Large intestine (tissue), 12 donors: ENCODE measurements at places on chromosomes 13 and 19. TPM values are rescaled to one million over a fixed set of nuclear protein-coding genes. Genes with fewer than 3 reads are reported as not detected.

GRCh38 chr13:113888701-113889330 lies 24.9 kb upstream of the GAS6 start:
- no peak overlapping the region for H3K27ac ChIP-seq
- no peak overlapping the region for H3K4me3 ChIP-seq
- H3K36me3 ChIP-seq: no peaks in the 10 kb centered on the region
- DNase-seq: no peak
- H3K4me1 ChIP-seq: no peaks in the 10 kb centered on the region

DNA sequence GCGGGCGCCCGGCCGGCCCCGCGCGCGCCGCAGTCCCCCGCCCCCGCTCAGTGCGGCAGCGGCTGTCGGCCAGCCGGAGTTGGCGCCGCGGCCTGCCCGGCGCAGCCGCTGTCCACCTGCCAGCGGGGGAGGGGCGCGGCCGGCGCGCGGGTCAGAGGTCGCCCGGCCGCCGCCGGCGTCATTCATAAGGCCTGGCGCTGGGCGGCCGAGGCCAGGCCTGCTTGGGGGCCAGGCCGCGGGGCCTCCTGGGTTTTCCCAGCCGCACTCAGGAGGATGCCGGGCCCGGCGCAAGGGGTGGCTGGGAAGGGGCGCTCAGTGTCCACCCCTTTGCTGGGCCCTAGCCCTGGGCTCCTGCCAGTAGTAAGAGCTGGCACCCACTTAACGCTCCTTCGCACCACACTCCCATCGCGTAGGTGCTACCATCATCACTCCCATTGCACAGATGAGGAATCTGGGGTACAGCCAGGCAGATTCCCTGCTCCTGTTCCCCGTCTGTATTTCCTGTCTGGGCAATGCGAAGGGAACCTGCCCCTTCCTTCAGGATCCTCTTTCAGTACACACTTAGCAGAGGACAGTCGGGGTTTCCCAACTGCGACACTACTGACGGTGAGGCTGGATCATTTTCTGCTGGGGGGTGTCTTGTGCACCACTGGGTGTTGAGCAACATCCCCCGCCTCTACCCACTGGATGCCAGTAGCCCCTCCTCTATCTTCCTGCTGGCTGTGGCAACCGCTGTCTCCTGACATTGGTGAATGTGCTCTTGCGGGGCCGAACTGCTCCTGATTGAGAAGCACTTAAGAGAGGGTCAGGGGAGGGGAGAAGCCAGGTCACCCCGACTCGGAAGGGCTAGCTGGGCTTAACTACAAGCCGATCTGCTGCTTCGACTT lies 846 bp upstream of the PRKACA start:
- no peaks in the 10 kb centered on the region for H3K36me3 ChIP-seq
- H3K4me1 ChIP-seq: peaks cover 18% of the 10 kb centered on the region
- DNase-seq: peak; percentile 78
- H3K27me3 ChIP-seq: no peaks in the 10 kb centered on the region
- H3K4me3 ChIP-seq: peak overlapping the region; percentile 59

- no peaks in the 10 kb centered on the region for H3K4me1 ChIP-seq
- DNase-seq: no peak
- no peak overlapping the region for H3K27ac ChIP-seq
Measured at GRCh38 chr13:90746230-90746629, 601.3 kb upstream of the MIR17HG start.

GRCh38 chr13:114057166-114058050 lies 75.0 kb downstream of the RASA3 start:
- H3K27ac ChIP-seq: no peak overlapping the region
- H3K36me3 ChIP-seq: peaks cover 5% of the 10 kb centered on the region
- no peak for DNase-seq
- no peak overlapping the region for H3K4me3 ChIP-seq
- H3K27me3 ChIP-seq: no peaks in the 10 kb centered on the region

DNA sequence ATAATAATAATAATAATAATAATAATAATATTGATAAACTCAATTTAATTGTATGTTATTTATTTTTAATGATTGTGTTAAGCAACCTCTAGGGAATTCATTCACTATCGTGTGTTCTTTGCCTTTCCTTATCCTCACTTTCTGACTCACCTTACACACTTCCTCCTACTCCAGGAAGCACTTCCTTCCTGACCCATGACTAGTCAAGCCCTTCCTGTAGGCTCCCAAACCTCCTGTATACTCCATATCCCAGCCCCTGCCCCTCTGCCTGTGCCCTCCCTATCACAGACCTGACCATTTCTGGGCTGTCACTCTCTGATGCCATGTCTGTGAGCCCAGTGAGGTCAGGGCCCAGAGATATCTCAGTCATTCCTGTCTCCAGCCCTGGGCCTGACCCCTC lies 7.6 kb downstream of the LGALS4 start:
- peaks cover 66% of the 10 kb centered on the region for H3K36me3 ChIP-seq
- peaks cover 26% of the 10 kb centered on the region for H3K4me1 ChIP-seq
- H3K27ac ChIP-seq: peak overlapping the region; percentile 51
- no peaks in the 10 kb centered on the region for H3K27me3 ChIP-seq

Gene GIPR
- 8.1 TPM for polyA plus RNA-seq

Gene WDFY2
- polyA plus RNA-seq: 7.2 TPM

Gene CGB5
- polyA plus RNA-seq: not detected

Gene GIPC3
- 1.6 TPM for polyA plus RNA-seq

Gene CYP2A6
- polyA plus RNA-seq: 0.07 TPM

Gene SMIM17
- 0.97 TPM for polyA plus RNA-seq

Gene PTH2
- polyA plus RNA-seq: not detected

Gene CRB3
- polyA plus RNA-seq: 41.7 TPM
